Amygdala (tissue), 56 donors: ENCODE measurements at places on chromosomes 11 and 22.

GRCh38 chr11:14768526-14769188, 123.4 kb downstream of the CYP2R1 start:
- DNase-seq = no peak

- DNase-seq = no peak
Measured at GRCh38 chr22:31425331-31426050, 26.1 kb downstream of the DRG1 start.

DNA sequence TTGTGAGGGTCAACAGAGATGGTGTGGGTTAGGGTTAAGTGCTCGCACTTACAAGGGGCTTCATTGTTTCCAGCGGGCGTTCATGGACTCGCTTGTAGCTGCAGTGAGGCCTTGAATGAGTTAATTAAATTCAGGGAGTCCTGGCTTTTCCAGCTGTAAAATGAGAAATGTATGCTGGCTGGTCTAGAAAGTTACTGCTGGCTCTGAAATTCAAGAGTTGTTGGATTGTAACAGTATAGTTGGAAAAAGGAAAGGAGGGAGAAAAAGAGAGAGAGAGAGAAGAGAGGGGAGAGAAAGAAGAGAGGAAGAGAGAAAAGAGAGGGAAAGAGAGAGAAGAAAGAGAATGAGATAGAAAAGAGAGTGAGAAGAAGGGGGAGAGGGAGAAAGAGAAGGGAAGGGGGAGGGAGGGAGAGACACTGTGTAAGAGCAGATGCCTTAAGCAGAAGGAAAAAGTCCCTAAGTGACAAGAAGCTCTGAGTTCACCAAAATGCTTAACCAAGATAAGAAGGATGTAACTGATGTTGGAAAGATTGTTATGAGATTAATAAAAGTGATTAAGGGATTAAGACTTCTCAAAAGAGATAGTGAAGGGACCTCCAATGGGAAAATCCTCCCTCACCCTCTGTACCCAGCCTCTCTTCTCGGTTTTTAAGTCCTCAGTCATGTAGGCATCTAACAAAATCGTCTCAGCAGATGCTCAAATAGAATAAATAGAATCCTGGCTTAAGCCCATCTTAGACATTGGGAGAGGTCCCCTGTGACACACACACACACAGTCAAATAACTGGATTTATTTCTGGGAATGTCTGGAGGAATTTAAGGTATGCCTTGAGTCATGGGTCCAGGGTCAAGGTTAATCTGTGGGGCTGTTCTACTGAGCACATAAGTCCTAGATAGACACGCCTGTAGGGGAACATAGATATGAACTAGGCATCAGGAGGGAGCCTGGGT, 477.9 kb downstream of the MIAT start:
- DNase-seq = no peak

DNA sequence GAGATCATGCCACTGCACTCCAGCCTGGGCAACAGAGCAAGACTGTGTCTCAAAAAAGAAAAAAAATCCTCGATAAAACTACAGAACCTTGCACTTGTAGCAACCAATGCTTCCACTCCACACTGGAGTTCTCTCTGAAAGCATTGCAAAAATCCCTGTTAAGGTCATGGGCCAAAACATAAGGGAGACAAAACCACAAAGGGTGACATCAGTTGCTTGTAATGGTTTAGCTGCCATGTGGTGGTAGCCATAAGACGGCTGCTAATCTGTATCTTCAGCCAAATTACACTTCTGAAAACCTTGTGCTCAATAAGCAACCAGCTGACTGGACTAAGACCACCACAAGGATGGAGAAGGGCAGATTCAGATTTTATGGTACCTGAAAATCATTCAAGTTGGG, 20.6 kb upstream of the TPH1 start:
- DNase-seq = no peak

DNA sequence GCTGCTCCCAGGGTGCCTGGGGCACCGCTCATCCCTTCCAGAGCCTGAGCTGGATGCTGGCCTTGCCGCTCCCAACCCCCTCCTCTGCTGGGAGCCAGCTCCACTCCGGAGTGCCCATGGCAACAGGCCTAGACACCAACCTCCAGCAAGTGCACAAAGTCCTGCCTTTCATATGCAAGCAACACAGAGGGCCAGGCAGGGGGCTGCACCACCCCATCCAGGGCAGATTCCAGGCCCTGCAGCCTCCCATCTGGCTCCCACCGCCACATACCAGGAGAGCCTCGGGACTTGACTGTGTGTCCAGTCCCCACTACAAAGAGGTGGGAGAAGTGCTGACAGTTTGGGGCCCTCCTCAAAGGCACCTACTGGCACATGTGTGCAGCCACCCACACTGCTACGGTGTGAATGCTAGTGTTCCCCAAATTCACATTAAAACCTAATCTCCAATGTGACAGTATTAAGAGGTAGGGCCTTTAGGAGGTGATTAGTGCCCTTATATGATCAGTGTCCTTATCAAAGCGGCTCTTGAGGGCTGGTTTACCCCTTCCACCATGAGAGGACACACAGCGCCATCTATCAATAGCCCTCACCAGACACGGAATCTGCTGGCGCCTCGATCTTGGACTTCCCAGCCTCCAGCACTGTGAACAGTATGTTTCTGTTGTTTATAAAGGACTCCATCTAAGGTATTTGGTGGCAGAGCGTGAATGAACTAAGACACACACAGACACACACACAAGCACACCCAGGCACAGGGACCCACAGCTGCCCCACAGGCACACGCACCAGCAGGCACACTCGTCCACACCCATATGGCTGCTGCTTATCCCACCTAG, 16.2 kb downstream of the ARVCF start:
- peak; percentile 21 for DNase-seq

DNA sequence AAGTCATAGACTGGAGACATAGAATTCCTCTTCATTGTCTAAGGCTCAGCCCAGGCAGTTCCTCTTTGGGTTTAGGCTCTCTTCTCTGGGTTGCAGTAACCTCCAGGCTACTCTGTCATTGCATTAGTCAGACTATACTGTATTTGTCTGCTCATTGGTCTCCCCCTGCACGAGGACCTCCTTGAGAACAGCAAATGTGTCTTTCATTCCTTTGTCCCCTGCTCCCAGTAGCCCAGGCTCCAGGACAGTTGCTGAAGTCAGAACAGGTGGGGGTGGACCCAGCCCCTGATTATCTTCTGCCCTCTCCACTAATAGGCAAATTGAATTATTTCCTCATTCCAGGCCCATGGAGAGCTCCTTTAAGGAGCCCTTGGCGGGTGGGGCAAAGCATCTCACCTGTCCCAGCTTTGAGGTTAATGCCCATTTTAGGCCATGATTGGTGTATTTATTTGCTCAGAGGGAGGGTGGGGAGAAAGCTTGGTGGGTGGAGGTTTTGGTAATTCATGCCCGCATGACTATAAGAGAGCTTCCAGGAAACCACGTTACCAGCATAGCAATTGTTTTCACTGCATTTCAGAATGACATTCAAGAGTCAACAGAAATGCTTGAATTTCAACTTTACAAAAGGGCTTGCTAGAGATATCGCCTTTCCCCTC, 40.9 kb downstream of the NAV2 start:
- DNase-seq = no peak

- no peak for DNase-seq
Measured at GRCh38 chr11:93740031-93740729, 1.1 kb downstream of the TAF1D start.

- DNase-seq = no peak
Measured at GRCh38 chr11:14672635-14673034, 29.0 kb downstream of the PDE3B start.

DNA sequence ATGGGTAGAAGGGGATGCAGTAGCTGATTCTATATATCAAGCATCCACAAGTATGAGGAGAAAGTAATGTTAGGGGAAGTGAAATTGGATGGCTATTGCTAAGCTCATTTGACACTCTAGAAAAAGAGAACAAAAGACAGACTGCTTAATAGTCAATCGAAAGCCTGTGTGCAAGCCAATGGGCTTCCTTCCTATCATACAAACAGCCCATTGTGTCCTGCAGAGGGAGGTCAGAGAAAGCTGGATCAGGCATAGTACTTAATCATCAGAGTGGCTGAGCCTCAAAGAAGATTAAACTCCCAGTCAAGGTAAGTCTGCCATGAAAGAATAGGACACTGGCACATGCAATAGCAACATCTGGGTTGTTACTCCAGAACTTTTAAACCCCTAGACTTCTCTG, 50.9 kb upstream of the PGR start:
- DNase-seq = no peak

DNA sequence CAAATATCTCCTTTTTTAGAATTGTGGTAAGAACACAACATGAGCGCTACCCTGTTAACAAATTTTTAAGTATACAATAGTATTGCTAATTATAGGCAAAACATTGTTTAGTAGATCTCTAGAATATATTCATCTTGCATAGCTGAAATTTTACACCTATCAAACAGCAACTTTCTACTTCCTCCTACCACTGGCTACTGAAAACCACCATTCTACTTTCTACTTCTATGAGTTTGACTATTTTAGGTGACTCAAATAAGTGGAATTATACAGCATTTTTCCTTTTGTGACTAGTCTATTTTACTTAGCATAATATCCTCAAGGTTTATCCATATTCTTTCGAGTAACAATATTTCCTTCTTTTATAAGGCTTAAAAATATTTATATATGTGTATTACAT, 128.4 kb downstream of the FAM76B start:
- no peak for DNase-seq

DNA sequence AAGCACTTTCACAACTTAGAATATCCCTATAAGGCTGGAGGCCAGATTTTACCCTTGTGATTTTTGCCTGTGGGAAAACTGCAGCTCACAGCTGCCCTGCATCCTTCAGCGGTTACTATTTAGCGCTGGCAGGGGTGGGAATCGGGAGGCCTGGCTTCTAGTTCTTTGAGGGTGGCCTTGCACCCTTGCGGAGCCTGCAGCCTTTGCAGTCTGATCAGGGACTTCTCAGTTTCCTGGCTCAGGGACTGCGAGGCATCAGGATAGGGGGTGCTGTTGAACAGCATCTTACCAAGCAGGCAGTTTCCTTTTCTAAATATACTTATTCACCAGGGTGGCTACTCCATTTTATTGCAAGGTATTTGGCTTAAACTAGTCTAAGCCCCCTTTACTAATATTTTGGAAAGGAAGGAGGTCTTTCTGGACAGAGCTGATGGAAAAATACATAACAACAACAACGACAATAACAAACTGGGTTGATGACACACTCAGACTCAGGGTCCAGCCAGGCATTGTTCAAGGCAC, 2.9 kb upstream of the APOA1 start:
- DNase-seq = no peak

GRCh38 chr11:85647078-85647477, 689 bp upstream of the TMEM126A start:
- DNase-seq = no peak

- no peak for DNase-seq
Measured at GRCh38 chr11:110162216-110162615, 69.0 kb downstream of the ZC3H12C start.

DNA sequence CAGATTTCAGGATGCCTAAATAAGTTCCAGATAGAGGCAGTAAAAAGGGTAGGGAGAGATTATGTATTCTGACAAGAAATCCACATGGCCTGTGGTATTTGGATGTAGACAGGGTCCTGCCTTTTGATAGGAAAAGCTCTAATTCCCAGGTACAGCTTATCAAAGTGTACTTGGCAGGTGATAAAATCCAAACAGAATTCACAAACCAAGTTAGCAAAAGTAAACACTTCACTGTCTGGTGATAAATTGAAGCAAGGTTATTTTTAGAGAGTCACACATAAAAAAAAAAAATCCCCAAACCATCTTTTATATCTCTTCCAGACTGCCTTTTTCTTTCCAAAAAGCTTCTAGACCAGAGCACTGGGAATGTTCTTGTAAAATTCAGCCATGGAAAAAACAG, 5.7 kb downstream of the CBLIF start:
- no peak for DNase-seq

DNA sequence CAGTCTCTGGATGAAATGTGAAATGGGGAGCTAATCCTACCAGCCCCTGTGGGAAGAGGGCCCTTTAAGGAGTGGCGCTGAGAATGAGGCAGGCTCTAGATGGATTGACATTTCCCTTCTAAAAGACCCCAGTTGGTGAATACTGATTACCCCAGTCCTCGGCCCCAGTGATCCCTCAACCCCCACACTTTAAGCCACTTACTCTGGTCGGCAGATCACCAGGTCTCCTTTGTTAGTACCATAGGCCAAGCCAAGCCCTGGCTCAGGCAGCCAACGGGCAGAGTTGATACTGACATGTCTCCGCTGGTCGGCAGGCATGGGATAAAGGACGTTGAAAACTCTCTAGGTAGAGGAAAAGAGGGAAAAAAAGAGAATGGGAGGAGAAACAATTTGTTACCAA, 26.1 kb upstream of the CHRM4 start:
- no peak for DNase-seq

- no peak for DNase-seq
Measured at GRCh38 chr11:4839851-4840549, 9.0 kb downstream of the OR51S1 start.

DNA sequence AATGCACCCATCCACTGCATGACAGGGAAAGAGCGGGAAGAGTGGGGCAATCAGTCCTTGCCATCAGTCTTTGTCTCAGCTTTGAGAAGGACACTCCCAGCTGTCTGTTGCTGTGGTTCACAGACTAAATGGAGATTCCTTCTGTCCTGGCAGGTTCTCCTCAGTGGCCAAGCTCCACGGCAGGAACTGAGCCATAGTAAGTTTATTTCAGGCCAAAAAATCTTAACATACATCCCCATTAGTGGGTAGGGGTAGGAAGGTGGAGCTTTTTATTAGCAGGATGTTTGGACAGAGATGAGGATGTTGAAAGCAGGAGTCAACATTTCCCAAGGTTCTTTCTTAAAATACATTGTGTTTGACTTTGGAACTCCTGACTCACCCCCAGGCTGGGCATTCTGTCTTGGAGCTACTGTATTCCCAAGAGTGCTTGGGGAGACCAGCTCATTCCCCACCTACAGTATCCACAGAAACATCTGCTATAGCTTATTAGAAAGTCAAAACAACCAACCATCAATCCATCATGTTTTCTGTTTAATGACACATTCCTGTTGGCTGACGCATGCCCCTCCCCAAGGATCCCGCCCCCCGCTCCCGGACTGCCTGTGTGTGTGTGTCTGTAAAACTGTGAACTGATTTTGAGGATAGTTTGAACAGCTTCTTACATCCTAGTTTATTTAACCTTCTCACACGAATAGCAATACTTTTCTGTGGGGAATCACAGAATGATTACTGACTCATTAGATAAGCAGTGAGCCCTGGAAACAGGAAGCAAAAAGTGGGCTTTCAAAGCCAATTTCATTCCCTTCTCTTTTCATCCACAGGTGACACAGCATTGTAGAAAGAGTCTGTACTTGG, 109.5 kb downstream of the CCDC81 start:
- no peak for DNase-seq
